ENCODE measurements at places on chromosomes 13 and 19. TPM values are rescaled to one million over a fixed set of nuclear protein-coding genes. Genes with fewer than 3 reads are reported as not detected.
A peak's percentile ranks its signal among the peaks of the same experiment; 100 is the strongest.

GRCh38 chr19:16234552-16235445, 37.1 kb downstream of the AP1M1 start:
- DNase-seq = no peak

GRCh38 chr19:14409146-14410023, 9.8 kb downstream of the DDX39A start:
- no peak for DNase-seq

DNA sequence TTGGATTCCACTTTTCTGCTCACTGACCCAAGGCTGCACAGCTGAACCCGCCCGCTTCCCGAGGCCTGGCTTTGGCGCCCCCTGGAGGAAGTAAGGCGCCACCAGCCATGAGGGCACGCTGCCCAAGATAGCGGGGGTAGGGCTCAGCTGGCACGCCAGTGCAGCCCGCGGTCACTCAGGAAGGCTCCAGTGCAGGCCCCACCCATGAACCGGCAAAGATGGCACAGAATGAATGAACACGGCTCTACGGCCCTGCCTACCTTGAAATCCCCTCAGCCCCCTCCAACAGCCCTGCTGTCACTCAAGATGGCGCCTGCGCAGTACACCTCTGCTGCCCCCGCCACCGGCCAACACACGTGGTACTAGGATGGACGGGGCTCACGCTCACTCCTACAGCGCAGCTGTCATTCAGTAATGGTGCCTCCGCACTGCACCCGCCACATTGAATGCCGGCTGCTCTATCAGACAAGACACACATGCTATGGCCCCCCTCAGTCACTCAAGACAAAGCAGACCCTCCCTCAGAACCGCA, 3.0 kb downstream of the PEG3 start:
- no peak for DNase-seq

GRCh38 chr19:10749435-10750384, 31.8 kb downstream of the DNM2 start:
- DNase-seq = no peak

- no peak for DNase-seq
Observed at GRCh38 chr13:114096031-114096485, 36.4 kb downstream of the RASA3 start.

GRCh38 chr19:35232912-35233311, 4.4 kb upstream of the FAM187B start:
- no peak for DNase-seq

DNA sequence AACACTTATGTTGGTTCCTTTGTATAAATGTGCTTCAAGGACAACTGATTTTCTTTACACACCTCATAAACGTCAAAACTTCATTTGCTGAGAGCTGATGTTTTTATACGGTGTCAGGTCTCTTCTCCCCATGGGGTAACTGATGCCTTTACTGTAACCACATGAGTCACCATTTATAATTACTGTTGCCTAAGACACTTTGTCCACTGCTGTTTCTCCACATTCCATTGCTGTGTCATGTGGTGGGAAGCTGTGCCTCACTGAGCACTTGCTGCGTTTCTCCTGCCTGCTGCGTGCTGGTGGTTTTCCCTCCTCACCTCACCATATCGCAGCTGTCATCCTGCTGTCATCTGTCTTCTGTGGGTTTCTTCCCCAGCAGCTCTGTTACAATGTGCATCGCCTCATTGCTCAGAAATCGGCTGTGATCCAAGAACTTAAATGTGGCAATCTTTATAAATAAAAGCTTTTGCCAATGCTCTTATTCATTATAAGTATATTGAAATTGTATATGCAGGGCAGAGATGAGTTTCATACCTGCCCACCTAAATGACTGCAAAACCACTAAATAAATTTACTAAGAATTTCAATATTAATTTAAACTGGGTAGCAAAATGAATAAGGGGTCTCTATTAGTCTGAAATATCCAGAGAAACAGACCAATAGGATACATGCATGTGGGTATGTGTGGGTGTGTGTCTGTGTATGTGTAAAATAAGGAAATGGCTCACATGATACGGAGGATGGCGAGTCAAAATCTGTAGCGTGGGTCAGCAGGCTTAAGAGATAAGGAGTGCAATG, 547.0 kb upstream of the SLITRK5 start:
- no peak for DNase-seq

GRCh38 chr13:44819245-44819644, 170.0 kb downstream of the NUFIP1 start:
- DNase-seq = no peak

GRCh38 chr19:21143854-21144253, 2.0 kb downstream of the ZNF431 start:
- no peak for DNase-seq

GRCh38 chr13:80173224-80173623, 167.7 kb downstream of the SPRY2 start:
- DNase-seq = no peak

DNA sequence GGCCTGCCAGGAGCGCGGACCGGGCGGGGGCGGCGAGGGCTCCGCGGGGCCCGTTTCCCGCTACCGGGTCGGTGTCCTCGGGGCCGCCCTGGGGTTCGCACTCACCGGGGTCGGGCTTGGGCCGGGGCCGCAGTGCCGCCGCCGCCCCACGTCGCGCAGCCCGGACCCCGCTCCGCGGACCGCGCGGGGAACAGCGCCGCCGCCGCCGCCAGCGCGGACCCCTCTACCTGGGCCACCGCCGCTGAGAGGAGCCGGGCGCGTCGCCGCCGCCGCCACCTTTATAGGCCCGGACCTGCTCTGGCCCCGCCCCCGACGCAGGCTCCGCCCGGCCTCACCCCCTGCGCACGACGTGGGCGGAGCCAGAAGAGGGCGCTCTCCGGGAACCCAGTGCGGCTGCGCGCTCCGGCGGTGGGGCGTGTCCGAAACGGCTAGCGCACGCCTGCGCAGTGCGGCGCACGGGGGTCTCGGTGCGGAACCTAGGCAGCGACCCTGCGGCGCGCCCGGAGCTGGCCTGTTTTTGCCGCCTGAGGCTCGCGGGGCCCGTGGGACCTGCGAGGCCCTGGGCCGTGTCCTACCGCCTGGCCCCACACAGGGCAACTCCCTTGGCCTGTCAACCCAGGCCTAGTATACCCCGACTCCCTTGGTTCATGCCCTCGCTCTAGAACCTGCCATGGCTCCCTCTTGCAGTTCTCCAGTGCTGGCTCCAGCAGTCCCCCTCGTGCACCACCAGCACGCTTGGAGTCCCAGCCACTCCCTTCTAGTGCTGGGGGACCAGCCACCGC, at the start of gene MKNK2:
MKNK2 (minus strand) TSS at position 254 of the 782 bp plus-strand sequence. CDS start 393 bp downstream, outside the sequence.
- peak; percentile 98 for DNase-seq

DNA sequence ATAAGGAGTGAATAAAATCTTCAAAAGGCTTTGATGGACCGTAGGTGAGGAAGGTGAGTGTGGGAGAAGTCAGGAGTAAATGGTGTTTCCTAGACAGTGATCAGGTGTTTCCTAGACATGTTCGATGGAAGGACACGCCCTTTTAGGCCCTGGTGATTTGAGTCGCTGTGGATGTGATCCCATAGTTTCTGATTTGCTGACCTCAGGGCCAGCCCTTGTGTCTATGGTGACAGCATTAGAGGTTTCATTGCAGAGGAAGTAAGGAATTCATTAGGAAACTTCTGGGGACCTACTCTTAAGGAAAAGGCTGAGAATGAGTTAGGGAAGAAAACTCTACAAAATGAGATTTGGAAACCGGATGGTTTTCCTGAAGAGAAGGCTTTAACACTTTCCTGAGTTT, 31.5 kb upstream of the RNF113B start:
- no peak for DNase-seq

GRCh38 chr19:43560687-43561086, 14.6 kb downstream of the XRCC1 start:
- DNase-seq = no peak

GRCh38 chr13:113560645-113561416, 23.7 kb upstream of the TFDP1 start:
- no peak for DNase-seq

DNA sequence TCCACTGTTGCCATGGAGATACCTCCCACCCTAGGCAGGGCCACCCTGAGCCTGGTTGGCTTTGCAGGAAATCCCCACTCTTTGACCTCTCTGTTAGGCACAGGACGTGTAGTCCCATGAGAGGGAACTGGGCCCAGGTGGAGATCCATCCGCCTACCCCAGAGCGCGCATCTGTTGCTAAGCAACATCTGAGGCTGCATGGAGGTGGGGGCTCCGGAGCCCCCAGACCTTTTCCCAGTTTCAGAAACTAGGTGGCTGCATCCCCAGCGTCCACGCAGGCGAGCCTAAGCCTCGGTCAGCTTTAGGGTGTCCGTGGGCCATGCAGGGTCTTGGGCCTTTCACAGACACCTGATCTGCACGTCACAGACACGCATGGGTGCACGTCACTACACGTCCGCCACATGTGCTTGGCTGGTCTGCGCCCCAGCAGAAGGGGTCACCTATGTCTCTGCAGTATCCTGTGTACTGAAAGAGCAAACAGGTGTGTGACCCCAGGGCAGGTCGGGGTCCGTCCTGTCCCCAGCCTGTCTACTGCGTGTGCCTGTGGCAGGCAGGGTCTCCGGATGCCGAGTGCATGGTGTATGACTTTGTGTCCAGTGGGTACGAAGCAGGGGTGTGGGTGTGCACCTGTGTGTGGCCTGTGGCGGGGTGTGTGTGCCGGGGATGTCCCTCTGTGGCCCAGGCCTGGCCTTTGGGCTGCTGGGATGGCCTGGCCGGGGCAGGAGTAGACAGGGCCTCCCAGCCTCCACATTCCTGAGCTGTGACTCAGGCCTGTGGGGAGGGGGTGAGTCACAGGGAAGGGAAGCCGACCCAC, 4.1 kb upstream of the CIRBP start:
- DNase-seq = no peak

- DNase-seq = no peak
Observed at GRCh38 chr19:45613926-45614725, 12.1 kb upstream of the GPR4 start.

DNA sequence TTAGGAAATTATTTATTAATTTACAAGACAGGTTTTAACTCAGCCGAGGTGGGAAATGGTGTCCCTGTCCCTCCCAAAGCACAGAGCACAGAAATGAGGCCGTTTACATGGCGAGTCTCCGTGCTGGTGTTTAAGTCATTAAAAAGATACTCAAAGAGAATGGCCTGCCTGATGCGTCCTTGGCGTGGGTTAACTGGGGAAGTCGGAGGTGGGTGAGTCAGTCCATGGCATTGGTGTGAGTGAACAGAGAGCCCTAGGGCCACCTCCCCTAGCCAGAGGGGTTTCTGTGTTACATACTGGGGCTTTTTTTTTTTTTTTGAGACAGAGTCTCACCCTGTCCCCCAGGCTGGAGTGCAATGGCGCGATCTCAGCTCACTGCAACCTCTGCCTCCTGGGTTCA, 3.9 kb downstream of the FEM1A start:
- no peak for DNase-seq

DNA sequence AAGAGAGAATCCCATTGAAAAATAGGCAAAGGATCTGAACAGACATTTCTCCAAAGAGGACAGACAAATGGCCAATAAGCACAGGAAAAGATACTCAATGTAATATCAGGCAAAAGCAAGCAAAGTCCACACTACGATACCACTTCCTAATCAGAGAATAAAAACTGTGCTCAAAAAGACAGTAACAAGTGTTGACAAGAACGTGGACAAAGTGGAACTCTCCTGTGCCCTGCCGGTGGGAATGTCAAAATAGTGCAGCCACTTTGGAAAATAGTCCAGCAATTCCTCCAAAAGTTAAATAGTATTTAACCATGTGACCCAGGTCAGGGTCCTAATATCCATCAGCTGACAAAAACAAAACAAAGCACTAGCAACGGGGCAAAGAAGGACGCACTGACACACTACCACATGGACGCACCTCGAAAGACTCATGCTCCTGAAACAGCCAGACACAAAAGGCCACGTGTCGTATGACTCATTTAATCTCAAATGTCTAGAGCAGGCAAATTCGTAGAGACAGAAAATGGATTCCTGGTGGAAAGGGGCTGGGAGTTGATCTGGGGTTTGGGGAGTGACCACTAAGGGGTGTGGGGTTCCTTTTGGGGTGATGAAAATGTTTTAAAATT, 5.2 kb downstream of the MIER2 start:
- DNase-seq = no peak

DNA sequence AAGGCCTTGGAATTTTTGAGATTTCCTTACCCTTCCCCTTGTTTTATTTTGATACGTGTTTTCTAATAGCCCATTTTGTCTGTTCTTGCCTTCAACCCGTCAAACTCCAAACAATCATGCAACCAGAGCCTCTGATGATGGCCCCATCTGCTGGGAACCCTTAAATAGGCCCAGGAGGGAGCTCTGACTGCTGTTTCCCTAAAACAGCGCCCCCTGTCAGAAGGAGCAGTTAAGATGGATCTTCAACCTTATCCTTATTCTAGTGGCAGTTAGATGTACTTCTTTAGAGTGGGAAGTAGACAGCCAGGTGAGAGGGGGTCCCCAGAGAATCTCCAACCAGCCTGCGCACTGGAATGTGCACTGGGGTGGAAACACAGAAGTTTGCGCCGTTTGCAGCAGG, 1031.0 kb upstream of the PCDH9 start:
- DNase-seq = no peak

GRCh38 chr13:33543089-33543459, 257.5 kb upstream of the STARD13 start:
- DNase-seq = no peak

DNA sequence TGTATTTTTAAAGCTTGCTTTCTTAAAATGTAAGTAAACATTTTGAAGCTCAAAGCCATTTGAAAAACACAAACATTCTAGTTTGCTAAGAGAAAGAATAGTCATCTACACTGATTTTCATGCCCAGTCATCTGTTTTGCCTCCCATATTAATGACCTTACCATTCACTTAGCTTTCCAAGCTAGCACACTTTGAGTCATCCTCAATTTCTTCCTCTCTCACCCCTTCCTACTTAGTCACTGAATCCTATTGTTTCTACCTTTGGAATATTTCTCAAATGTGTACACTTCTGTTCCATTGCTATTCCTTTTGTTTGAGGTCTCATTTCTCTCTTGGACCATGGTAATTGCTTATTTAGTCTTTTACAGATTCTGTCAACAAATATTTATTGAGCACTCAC, 7.3 kb upstream of the HS6ST3 start:
- no peak for DNase-seq

GRCh38 chr19:31110336-31110735, 238.9 kb downstream of the TSHZ3 start:
- no peak for DNase-seq

DNA sequence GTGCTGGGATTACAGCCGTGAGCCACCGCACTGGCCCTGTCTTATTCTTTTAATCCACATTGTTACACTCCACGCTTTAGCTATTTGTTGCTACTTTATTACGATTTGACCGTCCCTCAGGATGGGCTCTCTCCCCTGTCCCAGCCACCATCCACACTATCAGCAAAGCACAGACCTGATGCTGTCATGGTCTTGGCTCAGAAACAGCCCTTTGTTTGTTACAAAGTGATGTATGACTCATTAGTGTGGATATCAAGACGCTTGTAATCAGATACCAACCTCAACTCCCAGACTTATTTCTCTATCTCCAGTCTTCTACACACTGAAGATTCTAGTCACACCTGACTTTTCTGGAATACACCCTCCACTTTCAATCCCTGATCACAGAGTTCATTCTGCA, 84.6 kb upstream of the FREM2 start:
- no peak for DNase-seq

ZNF730 gene
- 26.2 TPM for total RNA-seq

TGFBR3L gene
- 0.44 TPM for total RNA-seq

ZNF530 gene
- total RNA-seq = 8.7 TPM

IL4I1 gene
- 0.12 TPM for total RNA-seq

TMEM221 gene
- 0.71 TPM for total RNA-seq

ZFR2 gene
- 4.2 TPM for total RNA-seq

NKPD1 gene
- total RNA-seq = 0.39 TPM

IL17D gene
- 7.9 TPM for total RNA-seq
